ENCODE measurements at places on chromosomes 4 and X. TPM values are rescaled to one million over a fixed set of nuclear protein-coding genes. Genes with fewer than 3 reads are reported as not detected.

- no peak for DNase-seq
- H3K27ac ChIP-seq = no peak overlapping the region
- no peak overlapping the region for H3K4me3 ChIP-seq
- peaks cover 12% of the 10 kb centered on the region for H3K27me3 ChIP-seq
- H3K36me3 ChIP-seq = no peaks in the 10 kb centered on the region
- H3K4me1 ChIP-seq = no peaks in the 10 kb centered on the region
Observed at GRCh38 chr4:8150152-8151090, 8.2 kb downstream of the ABLIM2 start.

- H3K4me1 ChIP-seq = no peaks in the 10 kb centered on the region
- H3K27ac ChIP-seq = no peak overlapping the region
- H3K27me3 ChIP-seq = no peaks in the 10 kb centered on the region
- no peak for DNase-seq
Observed at GRCh38 chr4:140661550-140661949, 92.8 kb upstream of the UCP1 start.

DNA sequence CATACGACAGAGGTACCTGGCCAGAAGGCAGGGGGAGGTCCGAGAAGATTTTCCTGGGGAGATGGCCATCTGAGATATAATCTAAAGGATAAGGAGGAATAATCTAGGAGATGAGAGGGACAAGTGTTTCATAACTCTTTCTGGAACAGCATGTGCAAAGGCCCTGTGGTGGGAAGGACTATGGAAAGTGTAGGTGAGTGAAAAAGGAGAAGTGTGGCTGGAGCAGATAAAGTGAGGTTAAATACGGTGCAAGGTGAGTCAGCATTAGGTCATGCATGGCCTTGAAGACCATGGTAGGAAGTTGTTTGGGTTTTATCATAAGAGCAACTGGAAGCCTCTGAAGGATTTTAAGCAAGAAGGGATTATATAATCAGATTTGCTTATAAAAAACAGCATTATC lies 34.6 kb upstream of the MTM1 start:
- DNase-seq = peak; percentile 10
- no peaks in the 10 kb centered on the region for H3K4me1 ChIP-seq
- H3K27ac ChIP-seq = no peak overlapping the region

DNA sequence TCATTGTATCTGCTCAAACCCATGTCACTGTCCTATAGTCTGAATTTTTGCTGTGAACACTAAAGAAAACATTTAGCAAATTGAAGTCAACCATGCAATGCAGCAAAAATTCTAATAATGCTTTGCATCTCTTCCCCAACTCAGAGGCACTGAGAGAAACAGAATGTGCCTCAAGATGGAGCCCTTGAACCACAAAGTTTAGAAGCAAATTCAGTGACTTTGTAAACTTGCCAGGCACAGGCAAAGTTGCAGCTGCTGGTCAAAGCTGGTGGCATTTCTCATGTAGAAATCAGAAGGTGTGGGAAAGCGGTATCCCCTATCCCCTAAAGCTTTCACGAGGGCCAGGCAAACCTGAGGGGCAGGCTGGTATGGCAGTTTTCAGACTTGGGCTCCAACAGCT lies 121.7 kb upstream of the DIPK2B start:
- H3K36me3 ChIP-seq = no peaks in the 10 kb centered on the region
- H3K27ac ChIP-seq = peak overlapping the region; percentile 37
- H3K4me1 ChIP-seq = peaks cover 4% of the 10 kb centered on the region
- H3K4me3 ChIP-seq = no peak overlapping the region
- peak; percentile 75 for DNase-seq

GRCh38 chr4:6095023-6095752 lies 77.0 kb upstream of the C4orf50 start:
- H3K36me3 ChIP-seq = no peaks in the 10 kb centered on the region
- no peak overlapping the region for H3K4me3 ChIP-seq
- no peaks in the 10 kb centered on the region for H3K27me3 ChIP-seq
- H3K27ac ChIP-seq = no peak overlapping the region
- peak; percentile 6 for DNase-seq
- H3K4me1 ChIP-seq = no peaks in the 10 kb centered on the region

DNA sequence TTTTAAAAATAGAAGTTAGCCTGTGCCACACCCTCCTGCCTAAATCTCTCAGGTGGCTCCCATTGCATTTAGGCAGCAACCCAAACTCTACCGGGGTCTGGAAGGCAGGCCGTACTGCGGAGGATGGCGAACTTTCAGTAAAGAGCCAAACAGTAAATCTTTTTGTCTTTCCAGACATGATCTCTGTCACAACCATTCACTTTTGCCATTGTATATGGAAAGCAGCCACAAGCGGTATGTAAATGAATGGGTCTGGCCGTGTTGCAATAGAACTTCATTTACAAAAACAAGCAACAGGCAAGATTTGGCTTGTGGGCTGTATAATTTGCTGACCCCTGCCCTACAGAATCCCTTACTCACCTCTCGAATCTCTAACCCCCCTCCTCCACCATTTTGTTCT lies 3.3 kb downstream of the RADX start:
- no peak overlapping the region for H3K4me3 ChIP-seq
- H3K4me1 ChIP-seq = no peaks in the 10 kb centered on the region
- peak; percentile 17 for DNase-seq
- no peak overlapping the region for H3K27ac ChIP-seq
- no peaks in the 10 kb centered on the region for H3K36me3 ChIP-seq

The GPR173 gene
- 2.3 TPM for total RNA-seq

- H3K27me3 ChIP-seq = no peaks in the 10 kb centered on the region
- H3K36me3 ChIP-seq = no peaks in the 10 kb centered on the region
- no peak overlapping the region for H3K27ac ChIP-seq
- DNase-seq = no peak
- no peaks in the 10 kb centered on the region for H3K4me1 ChIP-seq
- no peak overlapping the region for H3K4me3 ChIP-seq
Observed at GRCh38 chr4:12897954-12898353, 586.2 kb downstream of the RAB28 start.

DNA sequence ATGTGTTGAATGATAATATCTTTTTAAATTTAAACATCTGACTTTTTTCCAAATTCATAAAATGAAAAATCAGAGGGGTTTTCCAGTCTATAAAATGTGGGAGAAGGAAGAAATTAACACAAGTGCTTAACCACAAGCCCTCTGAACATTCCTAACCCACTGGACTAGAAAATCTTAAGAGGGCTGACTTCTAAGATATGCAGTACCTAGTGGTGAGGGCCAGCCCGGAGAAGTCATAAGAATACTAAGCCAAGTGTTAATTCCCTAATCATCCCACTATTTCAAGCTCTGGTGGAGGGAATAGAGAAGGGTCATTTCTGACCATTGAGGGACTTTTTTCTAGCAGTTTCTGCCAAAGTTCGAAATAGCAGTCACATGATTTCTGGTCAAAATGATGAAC lies 86.9 kb upstream of the NEIL3 start:
- H3K4me1 ChIP-seq = no peaks in the 10 kb centered on the region
- H3K4me3 ChIP-seq = no peak overlapping the region
- H3K36me3 ChIP-seq = no peaks in the 10 kb centered on the region
- no peak overlapping the region for H3K27ac ChIP-seq

DNA sequence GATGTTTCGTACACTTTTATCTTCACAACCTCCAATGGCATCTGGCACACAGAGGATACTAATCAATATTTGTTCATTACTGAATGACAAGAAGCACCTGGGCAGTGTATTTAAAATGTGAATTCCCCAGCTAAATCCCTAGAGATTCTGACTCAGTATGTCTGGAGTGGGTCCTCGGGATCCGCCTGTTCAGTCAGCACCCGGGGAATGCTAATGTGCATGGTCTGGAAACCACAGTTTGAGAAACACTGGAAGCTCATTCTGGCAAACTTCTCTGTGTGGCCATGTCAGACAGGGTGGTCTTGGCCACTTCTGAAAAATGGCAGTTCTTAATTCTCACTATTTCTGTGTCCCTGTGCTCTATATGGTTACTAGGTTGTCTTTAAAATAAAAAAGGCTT lies 138.8 kb upstream of the VCX start:
- no peaks in the 10 kb centered on the region for H3K36me3 ChIP-seq
- H3K4me1 ChIP-seq = no peaks in the 10 kb centered on the region
- no peaks in the 10 kb centered on the region for H3K27me3 ChIP-seq

GRCh38 chrX:40651620-40652223 lies 4.4 kb upstream of the CXorf38 start:
- no peaks in the 10 kb centered on the region for H3K36me3 ChIP-seq
- no peaks in the 10 kb centered on the region for H3K27me3 ChIP-seq
- H3K27ac ChIP-seq = no peak overlapping the region
- no peak overlapping the region for H3K4me3 ChIP-seq
- DNase-seq = peak; percentile 64
- no peaks in the 10 kb centered on the region for H3K4me1 ChIP-seq

The NXF2B gene
- total RNA-seq = not detected

DNA sequence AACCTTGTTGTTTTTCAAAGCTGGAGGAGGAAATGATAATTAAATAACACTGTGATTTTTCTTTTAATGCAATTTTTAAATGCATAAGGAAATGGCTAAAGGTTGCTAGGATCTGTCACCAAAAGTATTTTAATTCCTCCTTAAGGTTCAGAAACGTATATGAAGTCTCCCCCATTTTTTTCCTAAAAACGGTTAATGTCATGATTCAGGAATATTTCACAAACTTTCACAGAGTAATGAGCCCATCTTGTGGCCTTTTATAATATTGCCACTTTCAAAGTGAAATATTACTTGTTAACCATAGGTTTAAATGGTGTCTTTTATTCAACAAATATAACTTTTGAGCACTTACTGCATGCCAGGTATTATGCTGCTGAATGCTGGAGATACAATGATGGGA lies 99.5 kb upstream of the USP38 start:
- DNase-seq = peak; percentile 33
- no peaks in the 10 kb centered on the region for H3K27me3 ChIP-seq
- no peak overlapping the region for H3K27ac ChIP-seq

DNA sequence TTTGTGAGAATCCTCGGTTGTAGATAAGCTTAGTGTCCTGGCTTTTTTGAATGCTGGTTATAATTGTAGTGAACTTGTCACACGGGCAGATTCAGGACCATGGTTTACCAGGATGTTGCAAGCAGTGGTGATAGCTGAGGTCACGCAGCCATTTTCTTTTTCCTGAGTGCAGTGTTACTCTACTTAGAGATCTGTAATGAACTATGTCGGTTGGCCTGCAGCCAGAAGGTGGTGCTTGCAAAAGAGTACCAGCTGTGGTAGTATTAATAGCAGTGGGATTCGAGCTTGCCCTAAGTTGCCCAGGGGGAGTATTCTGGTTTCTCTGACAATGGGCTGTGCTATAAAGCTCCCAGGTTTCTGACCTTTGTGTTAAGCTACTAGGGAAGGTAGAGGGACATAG lies 368.9 kb downstream of the SLITRK2 start:
- no peak for DNase-seq
- H3K4me1 ChIP-seq = no peaks in the 10 kb centered on the region
- H3K27me3 ChIP-seq = no peaks in the 10 kb centered on the region
- no peak overlapping the region for H3K27ac ChIP-seq

GRCh38 chr4:4410271-4410670 lies 23.4 kb downstream of the NSG1 start:
- no peak overlapping the region for H3K4me3 ChIP-seq
- no peak for DNase-seq
- no peaks in the 10 kb centered on the region for H3K36me3 ChIP-seq
- no peaks in the 10 kb centered on the region for H3K27me3 ChIP-seq
- H3K4me1 ChIP-seq = no peaks in the 10 kb centered on the region

The PRSS12 gene
- 59.9 TPM for total RNA-seq

The PF4V1 gene
- not detected for total RNA-seq

DNA sequence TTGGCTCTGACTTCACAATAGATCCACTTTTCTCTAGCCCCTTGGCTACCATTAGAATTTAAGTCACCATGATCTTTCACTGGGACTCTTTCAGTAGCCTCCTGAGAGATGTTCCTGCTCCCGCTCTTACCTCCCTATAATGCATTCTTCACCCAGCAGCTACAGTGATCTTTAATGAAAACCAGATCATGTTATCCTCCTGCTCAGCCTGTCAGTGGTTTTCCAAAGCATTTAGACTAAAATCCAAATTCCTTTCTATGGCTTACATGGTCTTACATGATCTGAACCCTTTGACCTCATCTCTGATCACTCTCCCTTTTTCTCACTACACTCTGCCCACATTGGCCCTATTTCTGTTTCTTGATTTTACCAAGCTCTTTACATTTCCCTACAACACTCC lies 18.3 kb upstream of the RPS6KA3 start:
- no peak overlapping the region for H3K4me3 ChIP-seq
- DNase-seq = no peak
- H3K27me3 ChIP-seq = no peaks in the 10 kb centered on the region
- H3K4me1 ChIP-seq = no peaks in the 10 kb centered on the region
- no peak overlapping the region for H3K27ac ChIP-seq

- DNase-seq = no peak
- no peaks in the 10 kb centered on the region for H3K27me3 ChIP-seq
- no peak overlapping the region for H3K4me3 ChIP-seq
- no peaks in the 10 kb centered on the region for H3K4me1 ChIP-seq
- no peaks in the 10 kb centered on the region for H3K36me3 ChIP-seq
Observed at GRCh38 chrX:136467303-136467702, 20.4 kb upstream of the BRS3 start.

DNA sequence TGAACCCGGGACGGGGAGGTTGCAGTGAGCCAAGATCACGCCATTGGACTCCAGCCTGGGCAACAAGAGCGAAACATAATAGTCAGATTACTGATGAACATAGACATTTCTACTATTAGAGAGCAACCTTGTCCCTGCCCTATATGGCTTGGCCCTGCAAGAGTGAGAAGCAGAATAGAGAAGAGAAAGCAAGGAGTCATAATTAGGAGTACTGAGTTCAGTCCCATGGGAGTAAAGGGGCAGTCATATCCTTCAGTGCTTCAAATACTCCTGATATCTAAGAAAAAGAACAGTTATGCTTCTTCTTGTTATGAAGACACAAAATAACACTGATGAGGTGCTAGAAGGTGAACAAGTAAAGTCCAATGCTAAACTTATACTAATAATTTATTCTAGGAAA lies 33.8 kb downstream of the CLDN2 start:
- no peak for DNase-seq
- no peak overlapping the region for H3K4me3 ChIP-seq
- H3K27me3 ChIP-seq = no peaks in the 10 kb centered on the region
- no peaks in the 10 kb centered on the region for H3K36me3 ChIP-seq

- no peak overlapping the region for H3K27ac ChIP-seq
- no peaks in the 10 kb centered on the region for H3K4me1 ChIP-seq
- H3K36me3 ChIP-seq = no peaks in the 10 kb centered on the region
Observed at GRCh38 chr4:189071241-189071640, 869.4 kb upstream of the FRG1 start.

The CT45A2 gene
- not detected for total RNA-seq

The NDST4 gene
- total RNA-seq = not detected

The HDX gene
- total RNA-seq = 3.1 TPM

DNA sequence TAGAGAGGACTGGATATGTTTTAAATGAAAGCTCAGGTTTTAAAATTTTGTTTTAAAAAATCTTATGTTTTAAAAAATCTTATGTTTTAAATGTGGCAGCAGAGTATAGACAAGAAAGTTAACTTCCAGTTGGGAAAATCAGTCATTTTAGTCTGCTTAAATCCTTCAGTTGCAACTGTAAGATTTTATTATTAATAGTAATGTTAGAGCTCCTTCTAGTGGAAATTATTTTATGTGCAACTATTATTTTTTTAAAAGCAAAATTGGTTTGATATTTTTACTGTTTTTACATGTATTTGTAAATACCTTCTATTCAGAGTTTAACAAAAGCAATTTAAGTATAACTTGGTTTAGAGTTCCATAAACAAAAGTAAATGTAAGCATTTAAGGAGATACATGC lies 8.5 kb upstream of the NUDT6 start:
- no peak overlapping the region for H3K27ac ChIP-seq
- no peaks in the 10 kb centered on the region for H3K27me3 ChIP-seq
- peaks cover 2% of the 10 kb centered on the region for H3K36me3 ChIP-seq
- peak; percentile 59 for DNase-seq

- H3K4me3 ChIP-seq = no peak overlapping the region
- no peaks in the 10 kb centered on the region for H3K27me3 ChIP-seq
- H3K36me3 ChIP-seq = no peaks in the 10 kb centered on the region
- no peak for DNase-seq
Observed at GRCh38 chr4:144547678-144548298, 98.2 kb upstream of the HHIP start.

The GAGE12J gene
- total RNA-seq = not detected

The GRIA3 gene
- 2.3 TPM for total RNA-seq

The NSUN7 gene
- total RNA-seq = 0.51 TPM
